ENCODE measurements at places on chromosomes 2 and 18. TPM values are rescaled to one million over a fixed set of nuclear protein-coding genes. Genes with fewer than 3 reads are reported as not detected.

- no peaks in the 10 kb centered on the region for H3K36me3 ChIP-seq
- no peak overlapping the region for H3K4me3 ChIP-seq
- no peak for DNase-seq
- no peak overlapping the region for H3K27ac ChIP-seq
- H3K27me3 ChIP-seq = peaks cover 2% of the 10 kb centered on the region
These were observed 215.0 kb upstream of the AGAP1 start for GRCh38 chr2:235278771-235279355.

Gene KIF3C
- 78.1 TPM for total RNA-seq

- no peak overlapping the region for H3K27ac ChIP-seq
- no peaks in the 10 kb centered on the region for H3K36me3 ChIP-seq
- H3K27me3 ChIP-seq = no peaks in the 10 kb centered on the region
- H3K4me3 ChIP-seq = no peak overlapping the region
These were observed 19.1 kb upstream of the ARHGAP25 start for GRCh38 chr2:68715353-68716041.

GRCh38 chr2:212535996-212536816 lies 2.4 kb downstream of the ERBB4 start:
- H3K4me1 ChIP-seq = peaks cover 7% of the 10 kb centered on the region
- no peak overlapping the region for H3K27ac ChIP-seq
- H3K36me3 ChIP-seq = no peaks in the 10 kb centered on the region
- DNase-seq = peak; percentile 11
- H3K27me3 ChIP-seq = peaks cover 11% of the 10 kb centered on the region

Gene LBX2
- not detected for total RNA-seq

Gene CDCA7
- total RNA-seq = 13.0 TPM

Gene FHOD3
- total RNA-seq = 0.67 TPM

Measured in endothelial cell (in vitro differentiated cells).